ENCODE measurements at places on chromosomes 4 and X.

DNA sequence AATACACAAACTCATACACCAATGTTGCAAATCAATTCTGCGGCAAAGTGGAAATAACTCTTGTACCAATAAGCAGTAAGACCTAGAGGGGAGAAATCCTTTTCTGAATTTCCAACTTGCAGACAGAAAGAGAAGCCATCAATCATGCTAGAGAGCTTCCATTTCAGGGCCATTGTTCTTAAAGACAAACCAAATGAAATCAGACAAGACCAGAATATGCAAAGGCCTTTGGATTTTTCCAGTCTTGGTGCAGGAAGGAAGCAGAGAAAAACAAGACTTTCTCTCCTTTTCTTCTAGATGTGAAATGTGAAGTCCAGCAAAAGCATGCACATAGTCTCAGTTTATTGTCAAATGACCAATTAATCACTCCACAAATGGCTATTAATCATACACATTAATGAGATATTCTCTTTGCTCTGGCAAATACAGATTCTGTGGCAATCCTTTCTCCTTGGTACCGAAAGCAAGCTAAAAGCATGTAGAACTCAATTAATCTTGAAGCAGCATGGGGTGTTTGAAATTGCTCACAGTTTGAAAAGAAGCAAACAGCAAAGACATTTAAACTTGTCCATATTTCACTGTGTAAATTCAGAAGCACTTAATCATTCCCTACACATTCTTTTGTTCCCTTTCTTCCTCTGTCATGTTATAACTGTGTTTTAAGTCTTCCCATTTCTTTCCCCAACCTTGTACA lies 466.1 kb downstream of the GPAT3 start:
- DNase-seq: no peak

- no peak for DNase-seq
These were observed 18.9 kb downstream of the DNAJB14 start for GRCh38 chr4:99927566-99927965.

- DNase-seq: no peak
These were observed 63.3 kb downstream of the KCNIP4 start for GRCh38 chr4:21885241-21885640.

DNA sequence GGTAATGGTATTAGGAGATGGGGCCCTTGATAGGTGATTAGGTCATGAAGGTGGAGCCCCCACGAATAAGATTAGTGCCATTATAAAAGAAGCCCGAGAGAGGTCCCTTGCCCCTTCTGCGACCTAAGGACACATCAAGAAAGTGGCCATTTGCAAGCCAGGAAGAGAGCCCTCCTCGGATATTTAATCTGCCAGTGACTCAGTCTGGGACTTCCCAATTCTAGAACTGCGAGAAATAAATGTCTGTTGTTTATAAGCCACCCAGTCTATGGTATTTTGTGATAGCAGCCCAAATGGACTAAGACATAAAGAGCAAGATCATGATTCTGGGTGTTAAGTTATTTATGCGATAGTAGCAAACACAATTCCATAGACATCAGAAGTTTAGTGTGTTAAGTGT lies 192.2 kb downstream of the LDB2 start:
- DNase-seq: no peak

DNA sequence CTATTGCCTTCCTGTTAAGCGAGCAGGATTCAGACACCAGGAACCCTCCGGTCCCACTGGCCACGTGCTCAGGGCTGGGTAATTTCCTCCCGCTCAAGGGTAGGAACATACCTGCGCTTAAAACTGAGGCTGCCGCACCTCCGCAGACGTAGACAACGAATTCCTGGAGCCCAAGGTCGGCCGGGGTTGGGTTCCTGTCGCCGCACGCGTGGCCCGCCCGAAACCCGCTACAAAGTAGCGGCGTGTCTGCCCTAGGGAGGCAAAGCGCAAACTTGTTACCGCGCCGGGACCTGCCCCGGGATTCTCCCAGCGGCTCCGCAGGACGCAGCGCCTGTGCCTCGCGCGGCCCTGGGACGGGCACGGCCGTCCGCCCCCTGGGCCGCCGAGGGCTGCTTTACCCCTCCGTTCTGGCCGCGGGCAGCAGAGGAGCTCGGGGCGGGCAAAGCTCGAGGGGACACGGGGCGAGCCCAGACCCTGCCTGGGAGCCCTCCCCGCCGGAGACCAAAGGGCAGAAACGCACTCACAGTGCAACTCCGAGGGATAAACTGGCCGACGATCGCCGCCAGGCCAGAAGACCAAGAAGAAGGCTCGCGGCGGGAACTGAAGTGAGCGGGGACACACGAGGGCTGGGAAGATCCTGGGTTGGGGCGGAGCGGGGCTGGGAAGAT lies at the start of gene ERVMER34-1:
Gene ERVMER34-1, minus strand, starts transcription at position 607 of the 668 bp plus-strand sequence. CDS start 5,905 bp downstream, outside the sequence.
- no peak for DNase-seq

GRCh38 chr4:113871080-113871479 lies 108.4 kb downstream of the ARSJ start:
- DNase-seq: no peak

- no peak for DNase-seq
These were observed 72.2 kb downstream of the ENOX2 start for GRCh38 chrX:130830599-130831346.

DNA sequence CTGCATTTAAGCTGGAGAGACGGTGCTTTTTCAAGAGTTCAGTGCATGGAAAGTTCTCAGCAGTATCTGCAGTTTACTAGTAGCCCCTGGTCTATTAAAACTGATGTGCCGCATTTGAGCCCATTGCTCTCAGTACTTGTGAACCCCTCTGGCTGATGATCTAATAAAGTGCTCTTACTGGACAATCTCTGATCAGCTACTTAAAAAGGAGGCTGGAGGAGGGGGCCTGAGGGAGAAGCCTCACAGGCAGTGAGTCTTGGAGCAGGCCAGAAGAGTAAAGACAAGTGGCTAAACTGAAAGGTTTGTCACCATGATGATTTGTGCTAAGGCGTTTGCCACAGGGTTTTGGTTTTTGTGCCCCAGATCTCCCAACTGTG lies 138.5 kb downstream of the ARX start:
- no peak for DNase-seq

GRCh38 chr4:150573534-150573933 lies 8.4 kb upstream of the MAB21L2 start:
- no peak for DNase-seq

DNA sequence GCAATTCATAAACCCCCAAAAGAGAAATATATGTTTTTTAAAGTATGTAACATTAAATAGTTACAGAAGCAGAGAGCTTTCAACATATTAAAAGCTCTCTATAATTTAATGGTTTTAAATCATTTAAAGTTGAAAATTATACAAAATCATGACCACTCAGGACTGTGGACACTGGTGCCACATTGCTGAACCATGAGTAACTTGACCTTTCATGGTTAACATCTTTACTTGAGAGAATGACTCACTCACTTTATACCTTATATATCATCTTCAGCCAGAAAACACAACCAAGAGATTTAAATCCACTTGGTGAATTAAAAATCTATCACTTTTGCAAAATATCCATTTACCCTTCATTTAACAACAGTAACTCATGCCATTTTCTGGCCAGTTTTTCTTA lies 584.3 kb upstream of the SMIM31 start:
- DNase-seq: no peak

GRCh38 chr4:147769386-147769785 lies 37.5 kb downstream of the ARHGAP10 start:
- DNase-seq: no peak

All from amygdala (tissue), 56 donors.